MG63 (cell line): ENCODE measurements at places on chromosomes 7 and 10.

DNA sequence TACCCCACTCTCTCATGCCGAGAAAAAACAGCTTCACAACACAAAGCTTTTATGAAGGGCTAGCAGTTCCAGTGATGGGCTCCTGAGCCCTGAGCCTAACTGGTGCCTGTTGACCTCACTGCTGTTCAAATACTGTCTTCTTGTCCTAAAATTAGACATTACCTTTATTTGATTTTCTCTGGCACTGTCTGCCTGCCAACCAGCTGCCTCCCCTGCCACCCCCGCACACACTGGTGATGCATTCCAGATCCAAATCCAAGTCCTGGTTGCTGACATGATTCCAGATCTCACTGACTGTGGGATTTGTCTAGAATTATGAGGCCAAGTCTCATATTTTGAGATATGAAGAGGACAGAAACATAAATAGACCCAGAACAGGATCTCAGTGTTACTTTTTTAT lies 816.2 kb downstream of the NRG3 start:
- DNase-seq: peak; percentile 23

DNA sequence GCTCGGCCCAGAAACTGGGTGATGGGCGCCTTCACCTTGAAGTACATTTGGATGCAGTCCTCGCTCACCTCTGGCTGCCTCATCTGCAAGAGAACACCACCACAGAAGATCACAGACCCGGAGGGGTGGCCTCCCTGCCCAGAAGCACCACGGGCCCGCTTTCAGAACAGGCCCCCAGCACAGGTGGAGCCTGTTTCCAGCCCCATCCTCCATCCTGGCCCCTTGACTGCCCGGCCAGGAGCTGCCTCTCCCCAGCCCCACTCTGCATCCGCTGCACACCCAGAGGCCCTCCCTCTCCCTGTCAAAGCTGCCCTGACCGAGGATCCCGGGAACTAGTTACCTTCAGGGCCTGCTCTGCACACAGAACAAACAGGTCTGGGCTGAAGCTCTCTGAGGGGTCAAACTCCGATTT lies 724 bp downstream of the CFAP46 start:
- DNase-seq: no peak

- no peak for DNase-seq
Measured at GRCh38 chr7:1623810-1624209, 46.3 kb upstream of the ELFN1 start.

GRCh38 chr10:8430321-8430720 lies 375.8 kb downstream of the GATA3 start:
- no peak for DNase-seq

- no peak for DNase-seq
Measured at GRCh38 chr7:27152816-27153442, 546 bp upstream of the HOXA3 start.

GRCh38 chr7:2645274-2645868 lies 13.6 kb downstream of the TTYH3 start:
- DNase-seq: no peak

DNA sequence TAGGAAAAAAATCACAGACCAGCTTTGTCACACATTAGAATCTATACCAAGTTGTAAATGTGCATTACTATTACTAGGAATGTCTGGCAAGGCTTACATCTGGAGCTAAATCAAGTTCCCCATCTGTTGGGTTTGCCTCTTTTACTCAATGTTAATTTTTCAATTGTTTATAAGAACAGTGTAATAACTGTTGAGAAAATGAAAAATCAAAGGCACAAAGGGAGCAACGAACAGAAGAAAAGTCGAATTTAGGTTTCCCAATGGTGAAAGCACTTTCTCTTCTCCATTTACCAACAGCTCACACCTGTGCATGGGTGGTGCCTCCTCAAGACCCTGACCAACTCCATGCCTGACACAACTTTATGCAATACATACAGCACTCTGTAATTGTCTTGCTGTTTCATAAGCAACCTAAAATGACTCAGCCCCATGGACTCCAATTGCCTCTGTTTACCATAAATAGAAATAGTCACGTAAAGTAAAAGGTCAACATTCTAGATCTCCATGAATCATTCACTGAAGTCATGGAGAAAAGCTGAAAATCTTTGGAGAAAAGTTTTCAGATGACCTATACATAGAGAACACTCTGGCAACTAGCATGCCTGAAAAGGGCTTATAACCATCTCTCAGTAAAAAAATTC lies 95.5 kb upstream of the KCNIP2 start:
- DNase-seq: peak; percentile 52

DNA sequence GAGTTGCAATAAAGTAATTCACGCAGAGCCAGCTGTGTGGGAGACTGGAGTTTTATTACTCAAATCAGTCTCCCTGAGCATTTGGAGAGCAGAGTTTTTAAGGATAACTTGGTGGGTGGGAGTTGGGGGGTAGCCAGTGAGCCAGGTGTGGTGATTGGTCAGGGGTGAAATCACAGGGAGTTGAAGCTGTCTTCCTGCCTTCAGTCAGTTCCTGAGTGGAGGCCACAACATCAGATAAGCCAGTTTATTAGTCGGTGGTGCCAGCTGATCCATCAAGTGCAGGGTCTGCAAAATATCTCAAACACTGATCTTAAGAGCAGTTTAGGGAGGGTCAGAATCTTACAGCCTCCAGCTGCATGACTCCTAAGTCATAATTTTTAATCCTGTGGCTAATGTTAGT lies 3.3 kb upstream of the CYP51A1 start:
- DNase-seq: no peak

- DNase-seq: no peak
Measured at GRCh38 chr10:71014021-71014805, 125.8 kb upstream of the PCBD1 start.

GRCh38 chr7:12802070-12802469 lies 114.6 kb downstream of the ARL4A start:
- DNase-seq: no peak

DNA sequence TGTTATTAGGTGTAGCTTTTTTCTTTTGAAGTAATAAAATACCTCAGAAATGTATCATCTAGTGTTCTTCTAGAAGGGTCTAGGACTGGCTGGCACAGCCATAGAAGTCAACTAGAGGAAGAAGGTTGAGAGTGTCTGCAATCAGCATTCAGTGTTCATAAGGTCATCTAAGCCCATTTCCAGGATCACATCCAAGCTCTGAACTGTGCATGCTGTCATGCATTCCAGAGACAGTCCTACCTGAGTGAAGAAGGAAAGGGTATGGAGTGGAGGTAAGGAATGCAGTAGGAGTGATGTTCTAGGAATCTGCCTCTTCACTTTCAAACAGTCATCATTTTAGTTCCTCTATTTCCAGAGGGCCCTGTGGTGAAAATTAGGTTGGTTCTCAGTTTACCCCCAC lies 789.7 kb downstream of the GATA3 start:
- no peak for DNase-seq

DNA sequence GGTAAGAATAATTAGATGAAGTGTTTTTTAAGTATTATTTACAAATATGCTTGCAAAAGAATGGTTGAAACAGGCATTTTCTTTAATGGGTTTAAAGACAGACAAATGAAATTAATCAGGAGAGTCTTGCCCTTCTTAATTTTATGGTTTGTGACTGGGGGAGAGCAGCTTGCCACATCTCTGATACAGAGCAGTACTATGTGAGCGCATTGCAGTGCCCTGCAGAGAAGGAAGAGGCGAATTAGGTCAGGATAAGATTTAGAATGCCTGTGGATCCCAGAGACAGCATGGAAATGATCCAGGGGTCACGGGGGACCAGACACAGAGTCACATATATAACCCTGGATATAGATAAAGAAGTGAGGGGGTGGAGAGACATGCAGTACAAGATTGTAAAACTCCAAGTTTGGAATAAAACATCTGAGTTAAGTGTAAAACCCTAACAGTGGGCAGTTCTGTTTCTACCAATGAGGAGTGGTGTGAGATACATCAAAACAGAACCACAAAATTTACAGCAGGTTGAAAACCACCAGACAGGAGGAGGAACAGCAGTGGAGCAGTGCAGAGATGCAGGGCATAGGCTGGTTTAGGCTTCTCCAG lies 125.5 kb downstream of the FAM204A start:
- DNase-seq: no peak
